ENCODE measurements at places on chromosomes 5 and 9.

GRCh38 chr5:36882250-36882649, 5.7 kb downstream of the NIPBL start:
- peaks cover 16% of the 10 kb centered on the region for H3K4me1 ChIP-seq
- no peak for DNase-seq
- peaks cover 5% of the 10 kb centered on the region for H3K36me3 ChIP-seq
- H3K27ac ChIP-seq, result no peak overlapping the region

DNA sequence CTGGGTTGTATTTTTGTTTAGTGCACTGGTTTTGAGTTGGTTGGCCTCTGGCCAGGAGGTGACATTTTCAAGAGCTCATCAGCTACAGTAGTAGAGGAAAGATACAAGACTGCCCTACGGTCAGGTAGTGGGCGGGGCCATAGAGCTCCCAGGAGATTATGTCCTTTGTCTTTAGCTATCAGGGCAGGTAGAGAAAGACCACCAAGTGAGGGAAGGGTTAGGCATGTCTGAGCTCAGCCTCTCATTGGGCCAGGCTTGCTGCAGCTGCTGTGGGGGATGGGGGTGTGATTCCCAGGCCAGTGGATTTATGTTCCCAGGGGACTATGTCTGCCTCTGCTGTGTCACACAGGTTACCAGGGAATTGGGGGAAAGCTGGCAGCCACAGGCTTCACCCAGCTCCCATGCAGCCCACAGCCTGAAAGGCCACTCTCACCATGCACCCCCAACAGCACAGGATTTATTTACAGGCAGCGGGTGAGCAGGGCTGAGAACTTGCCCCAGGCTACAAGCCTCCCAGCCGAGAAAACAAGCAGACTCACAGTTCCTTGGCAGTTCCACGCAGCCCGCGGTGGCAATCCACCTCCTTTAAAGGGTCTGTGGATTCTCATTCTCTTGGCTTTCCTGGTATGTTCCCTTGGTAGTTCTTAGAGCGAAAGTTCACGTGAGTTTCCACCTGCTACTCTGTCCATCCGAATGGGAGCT, 37.5 kb upstream of the BOD1 start:
- peaks cover 18% of the 10 kb centered on the region for H3K36me3 ChIP-seq
- no peak overlapping the region for H3K4me3 ChIP-seq
- H3K27ac ChIP-seq, result no peak overlapping the region
- DNase-seq, result no peak
- H3K4me1 ChIP-seq, result no peaks in the 10 kb centered on the region
- H3K27me3 ChIP-seq, result peaks cover 7% of the 10 kb centered on the region

DNA sequence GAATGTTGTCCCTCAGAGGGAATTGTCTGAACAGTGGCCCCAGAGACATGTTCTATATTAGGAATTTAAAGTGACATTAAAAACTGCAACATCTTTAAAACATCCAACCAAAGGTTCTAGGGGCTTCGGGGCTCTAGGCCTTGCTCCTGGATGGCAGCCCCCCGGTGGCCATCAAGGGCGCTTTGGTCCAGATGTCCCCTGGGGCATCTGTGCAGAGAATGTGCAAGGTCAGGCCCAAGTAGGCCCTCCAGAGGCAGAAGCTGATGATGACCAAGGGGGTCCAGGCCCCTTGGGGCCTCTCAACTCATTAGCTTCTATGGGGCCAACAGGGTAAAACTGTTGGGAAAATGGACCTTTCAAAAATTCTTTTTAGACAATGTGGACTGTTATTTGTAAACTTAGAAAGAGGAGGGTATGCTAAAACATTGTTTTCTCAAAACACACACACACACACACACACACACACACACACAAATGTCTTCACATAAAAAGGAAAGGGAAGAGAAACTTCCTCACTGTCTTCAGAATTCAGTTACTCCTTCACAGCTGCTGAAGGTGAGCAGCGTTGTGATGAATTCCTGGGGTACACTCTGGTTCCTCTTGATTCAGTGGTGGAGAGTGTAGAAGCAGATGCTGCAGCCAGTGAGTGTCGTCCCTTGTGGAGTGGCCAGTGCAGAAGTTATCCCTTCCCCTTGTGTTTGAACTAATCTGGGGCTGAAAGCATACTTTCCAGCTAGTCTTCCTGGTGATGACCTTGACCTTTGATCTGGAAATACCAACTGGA, 125.2 kb downstream of the WDR41 start:
- no peak overlapping the region for H3K27ac ChIP-seq
- H3K4me3 ChIP-seq, result no peak overlapping the region
- H3K27me3 ChIP-seq, result peaks cover 1% of the 10 kb centered on the region
- H3K36me3 ChIP-seq, result peaks cover 13% of the 10 kb centered on the region
- DNase-seq, result no peak

DNA sequence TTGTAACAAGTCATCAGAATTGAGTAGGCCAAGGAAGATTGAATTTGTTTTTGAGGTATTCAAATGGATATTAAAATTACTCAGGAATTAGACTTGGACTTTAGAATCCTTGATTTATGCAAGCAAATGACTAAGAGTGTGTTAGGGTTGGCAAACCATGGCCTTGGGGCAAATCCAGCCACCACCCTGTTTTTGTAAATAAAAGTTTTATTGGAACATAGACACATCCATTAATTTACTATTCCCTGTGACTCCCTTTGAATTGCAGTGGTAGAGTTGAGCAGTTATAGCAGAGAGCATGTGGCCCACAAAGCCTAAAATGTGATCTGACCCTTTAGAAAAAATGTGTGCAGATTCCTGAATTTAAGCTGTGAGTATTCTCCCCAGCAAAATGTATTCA, 115.6 kb downstream of the WDR70 start:
- H3K36me3 ChIP-seq, result peaks cover 5% of the 10 kb centered on the region
- DNase-seq, result no peak
- H3K27ac ChIP-seq, result no peak overlapping the region

- peaks cover 6% of the 10 kb centered on the region for H3K4me1 ChIP-seq
- no peaks in the 10 kb centered on the region for H3K36me3 ChIP-seq
- no peak overlapping the region for H3K4me3 ChIP-seq
- H3K27me3 ChIP-seq, result no peaks in the 10 kb centered on the region
Observed at GRCh38 chr9:107024193-107024592, 161.2 kb downstream of the ZNF462 start.

Data from glutamatergic neuron (in vitro differentiated cells).